MV-4-11 (cell line): ENCODE measurements at places on chromosomes 7 and 10.
A peak's percentile ranks its signal among the peaks of the same experiment; 100 is the strongest.

DNA sequence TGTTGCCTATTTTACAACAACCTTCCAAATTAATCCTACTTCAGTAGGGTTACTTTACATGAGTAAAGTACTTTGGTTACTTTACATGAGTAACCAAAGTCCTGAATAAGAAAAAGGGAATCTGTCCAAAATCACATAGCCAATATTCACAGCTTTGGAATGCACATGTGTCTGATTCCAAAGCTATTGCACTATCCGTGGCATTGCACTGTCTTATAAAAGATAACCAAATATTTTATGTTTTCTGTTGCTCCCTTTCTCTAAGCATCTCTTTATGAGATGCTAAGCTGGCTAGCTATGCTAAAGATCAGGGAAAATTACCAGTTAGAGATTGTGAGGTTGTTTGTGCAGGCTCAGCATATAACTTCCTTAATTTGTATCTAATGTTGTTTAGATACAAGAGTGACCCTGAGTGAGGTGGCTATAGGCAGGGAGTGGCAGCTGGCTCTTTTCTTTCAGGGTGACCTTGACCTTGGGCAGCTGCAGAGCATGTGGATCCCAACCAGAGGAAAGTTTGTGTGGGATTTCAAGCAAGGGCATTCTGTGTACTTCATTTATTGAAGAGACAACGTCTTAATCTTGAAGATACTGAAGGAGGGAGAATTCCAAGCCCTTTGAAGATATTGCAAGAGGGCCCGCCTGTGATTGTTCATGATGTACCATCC is 366.1 kb upstream of the ANKRD30A start:
- no peak for DNase-seq

DNA sequence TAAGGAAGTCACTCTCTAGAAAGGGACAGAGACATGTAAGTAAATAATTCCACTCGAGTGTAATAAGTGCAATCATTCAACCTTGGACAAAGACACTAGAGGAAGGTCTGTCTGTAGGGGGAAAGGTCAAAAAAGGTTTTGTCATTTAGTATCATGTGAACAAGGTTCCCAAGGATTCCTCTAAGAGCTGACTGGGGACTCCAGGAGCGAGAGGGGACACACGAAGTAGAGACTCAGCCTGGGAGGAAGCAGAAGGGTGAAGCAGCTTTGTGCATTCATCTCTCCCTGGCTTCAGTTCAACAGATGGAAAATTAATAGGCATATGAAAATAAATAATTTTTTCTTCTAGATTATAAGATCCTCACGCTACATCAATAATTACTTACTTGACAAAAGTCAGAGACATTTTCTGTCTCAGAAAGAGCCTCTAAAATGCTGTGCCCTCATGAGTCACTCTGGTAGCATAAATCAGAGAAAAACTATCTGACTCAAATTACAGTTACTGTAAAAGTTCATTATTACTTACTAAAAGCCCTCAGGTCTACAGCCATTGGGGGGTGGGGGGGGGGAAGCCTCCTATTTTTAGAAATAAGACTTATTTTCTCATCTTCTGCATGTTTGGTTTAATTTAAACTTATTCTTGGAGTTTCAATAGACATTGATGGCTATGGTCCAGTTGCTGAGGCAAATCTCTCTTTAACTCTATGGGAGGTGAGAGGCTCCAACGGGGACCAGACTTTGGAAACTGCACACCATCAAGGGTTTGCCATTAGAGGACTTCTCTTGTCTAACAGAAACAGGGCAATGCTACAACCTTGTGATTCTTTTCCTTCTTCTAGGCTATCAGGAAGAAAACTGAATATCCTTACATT is 275.1 kb upstream of the KLF14 start:
- DNase-seq, result no peak

DNA sequence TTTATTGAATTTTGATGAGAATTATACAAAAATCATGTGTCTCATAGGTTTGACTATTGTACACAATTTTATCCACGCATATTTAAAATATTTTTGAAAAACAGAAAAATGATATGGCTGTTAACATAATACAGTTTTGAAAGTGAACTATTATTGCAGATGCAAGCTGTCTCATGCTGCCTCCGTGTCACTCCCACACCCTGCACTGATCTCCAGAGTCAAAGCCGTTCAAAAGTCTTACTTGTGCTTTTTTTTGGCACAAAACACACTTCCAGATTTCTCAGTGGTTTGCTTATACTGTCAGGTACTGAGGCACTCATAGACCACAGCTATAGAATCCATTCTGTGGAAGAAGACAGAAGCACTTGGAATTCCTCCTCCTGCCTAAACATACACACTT is 243.1 kb upstream of the ADARB2 start:
- DNase-seq, result no peak

DNA sequence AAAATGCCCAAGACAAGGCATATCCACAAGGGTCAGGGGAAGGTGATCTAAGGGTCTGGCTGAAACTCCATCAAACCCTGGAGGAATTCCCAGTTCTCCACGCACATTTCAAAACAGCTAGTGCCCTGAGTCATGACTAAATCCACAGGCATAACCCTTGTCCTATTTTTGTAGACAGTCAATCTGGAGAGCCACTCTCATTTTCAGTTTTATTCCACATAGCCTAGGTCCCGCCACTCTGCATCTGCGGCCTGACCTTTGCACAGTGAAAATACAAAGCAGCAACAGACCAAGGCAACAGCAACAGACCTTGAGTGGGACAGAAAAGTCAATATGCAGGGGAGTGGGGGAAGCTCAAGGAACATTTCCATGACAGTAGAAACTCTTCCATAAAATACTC is 201.4 kb upstream of the NPVF start:
- DNase-seq, result no peak

DNA sequence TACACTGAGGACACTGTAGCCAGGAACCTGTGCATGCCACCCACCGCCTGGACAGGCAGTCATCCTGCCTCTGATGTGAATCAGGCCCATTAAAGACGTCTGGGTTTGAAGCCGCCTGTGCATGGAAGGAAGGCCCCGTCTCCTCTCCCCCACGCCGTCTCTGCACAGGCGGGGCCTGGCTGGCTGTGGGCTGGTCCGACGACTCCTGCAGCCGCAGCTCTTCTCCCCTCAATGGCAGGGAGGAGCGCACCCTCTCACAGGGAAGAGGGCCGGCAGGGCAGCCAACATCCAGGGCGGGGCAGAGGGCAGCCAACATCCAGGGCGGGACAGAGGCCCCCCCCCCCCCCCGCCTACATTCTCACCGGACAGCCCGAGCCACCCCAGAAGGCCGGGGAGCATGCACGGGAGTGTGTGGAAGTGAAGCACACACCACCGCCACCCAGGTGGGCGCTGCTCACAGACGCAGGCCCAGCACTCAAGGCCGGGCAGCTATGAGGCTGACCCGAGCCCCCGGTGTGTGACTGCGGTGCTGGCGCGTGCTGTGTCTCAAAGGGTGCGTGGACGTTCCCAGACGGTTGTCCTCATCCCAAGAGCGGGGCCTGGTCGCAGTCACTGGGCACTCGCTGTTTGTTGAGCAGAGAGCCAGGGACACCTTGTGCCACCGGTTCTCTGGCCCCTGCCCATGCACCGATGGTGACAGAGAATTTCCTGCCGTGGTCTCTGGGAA is 19.1 kb downstream of the DPYSL4 start:
- DNase-seq, result no peak

- DNase-seq, result no peak
Measured at GRCh38 chr7:139246905-139247304, 15.9 kb downstream of the UBN2 start.

DNA sequence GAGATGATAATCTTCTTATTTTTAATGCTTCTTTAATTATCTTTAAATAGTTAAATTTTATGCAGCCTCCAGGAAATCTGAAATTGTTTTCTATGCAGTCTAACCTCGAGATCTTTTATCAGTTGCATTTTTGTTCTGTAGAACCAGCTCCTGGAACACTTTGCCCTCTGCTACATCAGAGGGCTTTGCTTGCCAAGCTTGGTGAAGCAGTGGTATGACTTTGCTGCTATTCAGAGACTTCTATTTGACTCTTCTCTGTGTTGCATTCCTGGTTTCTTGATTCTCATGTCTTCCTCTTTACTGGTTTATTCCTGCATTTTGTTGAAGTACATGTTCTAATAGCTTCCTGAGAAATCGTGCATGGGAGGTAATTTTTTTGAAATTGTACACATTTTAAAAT is 163.7 kb upstream of the TMEM229A start:
- DNase-seq, result no peak

- no peak for DNase-seq
Measured at GRCh38 chr10:55782181-55782580, 578.9 kb downstream of the ZWINT start.

DNA sequence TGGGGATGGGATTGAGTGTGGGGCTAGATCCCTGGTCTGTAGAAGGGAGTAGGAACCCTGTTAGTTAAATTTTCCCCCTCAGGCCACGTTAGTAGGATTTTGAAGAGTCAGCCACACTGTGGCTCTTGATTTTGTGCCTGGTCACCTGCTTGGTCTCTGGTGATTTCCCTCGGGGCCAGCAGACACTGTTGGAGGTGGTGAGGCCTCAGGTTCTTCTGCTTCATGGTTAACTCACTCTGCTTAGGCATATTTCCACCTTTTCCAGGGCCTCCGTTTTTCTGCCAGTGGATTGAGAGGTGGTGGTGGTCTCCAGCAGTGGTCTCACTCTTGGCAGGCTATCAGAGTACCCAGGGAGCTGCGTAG is 4.1 kb downstream of the TSPAN14 start:
- no peak for DNase-seq

- no peak for DNase-seq
Measured at GRCh38 chr10:119613741-119614140, 17.0 kb upstream of the TIAL1 start.

GRCh38 chr7:98913026-98913425 is 34.7 kb downstream of the TRRAP start:
- no peak for DNase-seq

- DNase-seq, result no peak
Measured at GRCh38 chr10:29372920-29373319, 84.0 kb downstream of the LYZL1 start.

GRCh38 chr7:146074195-146074765 is 42.3 kb upstream of the CNTNAP2 start:
- no peak for DNase-seq

- DNase-seq, result no peak
Measured at GRCh38 chr10:9868499-9868898, 1149.2 kb upstream of the CELF2 start.

GRCh38 chr10:71812016-71812912 is 38.8 kb downstream of the PSAP start:
- peak; percentile 47 for DNase-seq

DNA sequence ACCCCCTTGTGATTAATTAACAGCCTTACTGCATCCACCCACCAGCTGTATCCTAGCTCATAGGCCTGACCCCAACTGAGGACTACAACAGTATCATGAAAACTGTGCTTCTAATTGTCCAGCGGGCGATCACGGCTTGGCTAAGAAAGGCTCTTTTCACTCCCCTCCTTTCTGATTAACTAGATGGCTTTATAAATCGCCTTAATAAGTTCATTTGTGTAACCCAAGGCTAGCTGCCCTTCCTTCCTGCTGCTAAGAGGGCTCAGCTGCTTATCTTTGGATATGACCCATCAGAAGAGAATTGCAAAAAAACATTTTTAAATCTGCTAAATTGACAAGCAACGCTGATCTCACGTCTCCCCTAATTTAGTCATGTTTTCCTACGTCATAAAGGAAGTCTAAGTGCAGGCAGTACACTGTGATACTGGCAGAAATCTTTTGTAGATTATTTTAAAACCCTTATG is 163.0 kb upstream of the LAMB4 start:
- DNase-seq, result no peak

DNA sequence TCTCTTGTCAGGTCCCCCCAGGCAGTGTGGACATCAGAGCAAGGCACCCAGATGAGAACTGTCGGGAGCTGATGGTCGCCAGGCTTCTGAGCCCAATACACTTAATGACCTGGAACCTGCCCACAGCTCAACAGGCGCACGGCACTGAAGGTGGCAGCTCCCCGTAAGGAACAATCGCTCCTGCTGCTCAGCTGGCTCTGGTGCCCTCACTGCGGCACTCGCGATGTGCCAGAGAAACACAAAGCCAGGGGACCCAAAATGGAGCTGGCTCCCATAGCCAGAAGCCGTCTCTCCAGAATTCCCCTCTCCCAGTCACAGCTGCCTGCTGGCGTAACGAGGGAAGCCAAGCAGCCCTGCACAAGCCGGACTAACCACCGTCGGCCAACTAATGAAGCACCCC is 6.3 kb downstream of the CALN1 start:
- no peak for DNase-seq

DNA sequence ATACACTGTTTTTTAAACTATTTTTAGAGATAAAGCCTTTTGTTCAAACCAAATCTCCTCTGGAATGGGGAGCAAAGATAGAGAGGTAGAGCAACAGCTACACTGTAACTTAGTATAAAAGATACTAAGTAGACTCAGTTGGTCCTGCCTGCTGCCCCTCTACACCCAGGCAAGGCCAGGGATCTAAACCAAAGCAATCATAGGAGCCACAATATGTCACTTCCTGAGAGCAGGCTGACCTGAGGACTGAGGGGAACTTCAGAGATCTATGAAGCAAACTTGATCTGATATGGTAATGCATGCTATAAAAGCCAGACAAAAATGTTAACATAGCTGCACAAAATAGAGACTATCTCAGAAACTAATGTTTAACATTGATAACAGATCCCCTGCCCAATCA is 7.0 kb upstream of the TRDMT1 start:
- no peak for DNase-seq

DNA sequence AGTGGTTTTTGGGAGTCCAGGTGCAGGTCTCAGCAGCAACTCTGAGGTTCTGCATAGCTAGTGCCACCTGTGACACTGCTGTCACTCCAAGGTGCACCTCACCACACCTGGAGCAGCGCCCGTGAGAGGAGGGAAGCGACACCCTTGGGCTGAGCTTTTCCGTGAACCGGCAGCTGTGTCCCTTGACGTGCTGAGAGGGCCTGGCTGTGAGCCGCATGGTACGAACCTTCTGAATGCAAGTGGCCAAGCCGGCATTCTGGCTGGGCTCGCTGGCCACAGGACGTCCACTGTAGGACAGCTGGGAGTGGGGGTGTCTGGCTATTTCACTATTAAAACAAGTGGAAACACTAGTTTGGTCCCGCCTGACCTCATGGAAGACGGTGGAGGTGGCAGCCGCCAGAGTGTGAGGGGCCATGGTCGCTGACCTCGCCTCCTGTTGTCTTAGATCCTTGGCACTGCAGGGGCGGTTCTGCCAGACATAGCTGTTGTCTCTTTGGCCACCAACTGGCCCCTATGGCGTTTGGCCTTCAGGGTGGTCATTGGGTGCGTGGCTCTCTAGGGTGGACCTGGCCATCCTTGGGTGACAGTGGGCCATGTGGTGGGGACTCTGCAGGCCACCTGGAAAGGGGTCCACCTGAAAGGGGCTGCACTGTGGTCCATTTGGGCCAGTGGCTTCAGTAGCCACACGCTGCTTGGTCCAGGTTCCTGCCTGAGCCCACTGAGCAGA is 12.9 kb downstream of the INPP5A start:
- no peak for DNase-seq

DNA sequence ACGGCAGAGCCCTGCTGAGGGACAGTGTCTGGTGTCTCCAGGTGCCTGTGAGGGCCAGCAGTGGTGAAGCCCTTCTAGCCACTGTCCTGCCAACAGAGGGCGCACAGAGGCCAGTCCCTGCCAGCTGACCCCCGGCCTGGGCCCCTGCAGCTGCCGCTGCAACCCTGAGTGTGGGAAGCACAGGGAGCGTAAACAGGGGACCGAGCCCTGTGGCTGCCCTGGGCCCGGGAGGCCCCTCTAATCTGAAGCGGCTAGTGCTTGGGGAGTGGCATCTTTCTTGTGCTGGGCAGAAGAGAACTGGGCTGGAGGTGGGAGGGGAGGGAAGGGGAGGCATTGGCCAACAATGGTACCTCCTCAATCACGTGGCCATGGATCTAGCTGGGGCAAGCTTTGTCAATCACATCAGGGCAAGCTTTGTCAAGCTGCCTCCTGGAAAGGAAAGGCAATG is 34.6 kb downstream of the TRIM8 start:
- peak; percentile 49 for DNase-seq

GRCh38 chr7:28853834-28854749 is 104.0 kb downstream of the TRIL start:
- peak; percentile 20 for DNase-seq
